ENCODE measurements at places on chromosomes 5 and 9.

DNA sequence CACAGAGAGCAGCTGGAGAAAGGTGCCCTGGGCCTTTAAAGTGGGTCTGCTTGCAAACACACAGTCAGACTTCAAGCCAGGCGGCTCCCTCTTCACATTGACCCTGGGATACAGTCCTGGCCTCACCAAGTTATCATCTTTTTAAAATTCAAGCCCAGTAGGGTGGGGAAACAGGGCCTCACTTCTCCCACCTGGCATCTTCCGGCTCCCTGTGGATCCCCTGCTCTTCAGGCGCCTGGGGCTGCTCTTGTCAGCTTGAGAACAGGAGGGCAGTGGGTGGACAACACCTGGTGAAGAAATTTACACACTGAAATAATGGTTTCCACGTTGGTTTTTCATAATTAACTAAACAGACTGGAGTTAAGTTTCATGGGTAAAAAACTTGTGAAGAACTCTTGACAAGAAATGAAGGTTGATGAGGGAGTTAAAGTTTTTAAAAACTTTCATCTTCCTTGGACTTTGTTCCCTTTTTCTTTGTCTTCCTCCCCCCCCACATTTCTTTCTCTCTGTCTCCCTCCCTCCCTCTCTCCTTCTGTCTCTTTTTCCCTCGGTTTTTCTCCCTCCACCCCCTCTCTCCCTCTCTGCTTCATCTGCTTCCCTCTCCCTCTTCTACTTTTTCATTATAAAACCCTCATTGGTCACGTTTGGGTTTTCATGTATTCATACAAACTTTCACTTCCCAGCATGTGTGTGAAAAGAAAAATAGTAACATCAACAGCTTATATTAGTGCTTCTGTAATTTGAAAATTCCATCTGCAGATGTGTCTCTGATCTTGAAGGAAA, 219.6 kb downstream of the DMRT2 start:
- no peak for DNase-seq

DNA sequence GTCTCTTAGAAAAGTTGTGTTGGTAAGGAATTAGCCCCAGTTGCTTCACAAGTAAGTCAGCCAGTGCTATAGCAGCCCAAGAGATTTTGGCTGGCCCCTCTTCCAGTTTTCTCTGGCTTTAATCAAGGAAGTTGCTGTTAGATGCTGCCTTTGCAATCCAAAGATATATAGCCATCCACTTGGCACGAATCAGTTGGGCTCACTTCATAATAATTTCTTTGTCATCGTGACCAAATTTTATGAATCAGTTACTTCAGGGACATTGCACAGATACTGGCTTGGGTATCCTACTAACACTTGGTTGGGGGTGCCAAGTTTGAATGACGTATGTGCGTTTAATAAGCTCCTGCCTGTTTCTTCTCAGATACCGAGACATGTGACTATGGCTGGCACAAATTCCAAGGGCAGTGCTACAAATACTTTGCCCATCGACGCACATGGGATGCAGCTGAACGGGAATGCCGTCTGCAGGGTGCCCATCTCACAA, 81.5 kb downstream of the VCAN start:
- DNase-seq, result no peak

DNA sequence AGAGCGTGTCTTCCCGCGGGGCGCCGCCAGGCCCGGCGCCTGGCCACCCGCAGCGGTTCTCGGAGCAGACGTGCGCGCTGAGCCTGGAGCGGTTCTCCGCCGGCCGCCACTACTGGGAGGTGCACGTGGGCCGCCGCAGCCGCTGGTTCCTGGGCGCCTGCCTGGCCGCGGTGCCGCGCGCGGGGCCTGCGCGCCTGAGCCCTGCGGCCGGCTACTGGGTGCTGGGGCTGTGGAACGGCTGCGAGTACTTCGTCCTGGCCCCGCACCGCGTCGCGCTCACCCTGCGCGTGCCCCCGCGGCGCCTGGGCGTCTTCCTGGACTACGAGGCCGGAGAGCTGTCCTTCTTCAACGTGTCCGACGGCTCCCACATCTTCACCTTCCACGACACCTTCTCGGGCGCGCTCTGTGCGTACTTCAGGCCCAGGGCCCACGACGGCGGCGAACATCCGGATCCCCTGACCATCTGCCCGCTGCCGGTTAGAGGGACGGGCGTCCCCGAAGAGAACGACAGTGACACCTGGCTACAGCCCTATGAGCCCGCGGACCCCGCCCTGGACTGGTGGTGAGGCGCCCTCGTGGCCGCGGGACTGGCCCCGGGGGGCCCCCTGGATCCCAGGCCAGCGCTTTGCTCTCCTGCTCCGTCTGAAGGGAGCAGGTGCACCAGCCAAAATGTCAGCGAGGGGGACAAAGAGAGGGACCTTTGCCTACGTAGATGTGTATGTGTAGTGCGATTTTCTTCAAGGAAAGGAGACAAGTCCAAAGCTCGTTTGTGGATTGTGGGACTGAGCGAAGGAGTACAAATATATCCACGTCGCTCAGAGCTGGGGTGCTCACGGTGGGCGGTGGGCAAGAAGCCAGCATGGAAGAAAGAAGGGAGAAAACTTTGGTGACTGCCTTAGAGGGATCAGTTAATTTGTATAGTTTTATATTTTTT, 19.5 kb downstream of the BTNL9 start:
- no peak for DNase-seq

DNA sequence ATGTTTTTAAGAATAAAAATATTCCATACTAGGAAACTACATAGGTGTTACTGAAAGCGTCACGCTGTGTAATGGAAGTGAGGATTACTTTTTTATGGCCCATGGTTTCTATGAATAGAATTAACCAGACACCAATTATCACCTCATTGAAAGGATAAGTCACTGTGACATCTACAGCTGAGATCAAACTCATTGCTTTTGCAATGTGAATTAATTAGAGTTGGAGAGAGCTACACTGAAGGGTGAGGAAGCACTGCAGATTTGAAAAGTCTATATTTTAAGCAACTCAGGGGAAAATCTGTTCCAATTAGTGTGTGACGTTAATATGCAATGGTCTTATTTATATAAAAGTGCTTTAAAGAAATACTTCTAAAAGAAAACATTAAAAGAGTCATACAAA, 1300.1 kb upstream of the DMAC1 start:
- no peak for DNase-seq

DNA sequence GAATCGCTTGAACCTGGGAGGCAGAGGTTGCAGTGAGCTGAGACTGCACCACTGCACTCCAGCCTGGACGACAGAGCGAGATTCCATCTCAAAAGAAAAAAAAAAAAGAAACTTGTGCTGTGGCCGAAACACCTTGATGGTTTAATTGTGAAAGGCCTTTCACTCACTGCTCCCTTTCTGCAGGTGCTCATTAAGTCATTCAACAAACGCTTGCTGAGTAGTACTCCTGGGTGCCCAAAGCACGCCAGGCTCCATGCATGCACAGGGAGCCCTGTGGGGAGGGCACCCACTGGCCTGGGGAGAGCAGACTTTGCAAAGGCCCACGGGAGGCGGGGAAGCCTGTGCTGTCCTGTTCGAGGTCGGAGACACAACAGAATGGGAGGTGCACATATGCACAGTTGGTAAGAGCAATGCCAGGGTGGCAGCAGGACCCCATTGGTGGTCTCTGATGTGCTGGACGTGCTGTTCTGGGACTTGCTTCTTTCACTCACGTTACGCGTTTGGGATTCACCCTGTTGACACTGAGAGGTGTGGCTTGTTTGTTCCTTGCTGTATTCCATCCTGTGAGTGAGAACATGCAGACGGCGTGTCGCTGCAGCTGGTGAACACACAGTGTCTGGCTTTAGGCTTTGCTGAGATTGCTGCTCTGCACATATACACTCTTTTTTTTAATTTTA, 3.0 kb upstream of the ENTPD2 start:
- no peak for DNase-seq

GRCh38 chr5:39517800-39518199, 93.0 kb upstream of the DAB2 start:
- no peak for DNase-seq

- no peak for DNase-seq
Measured at GRCh38 chr9:91285729-91286353, 75.9 kb downstream of the AUH start.

DNA sequence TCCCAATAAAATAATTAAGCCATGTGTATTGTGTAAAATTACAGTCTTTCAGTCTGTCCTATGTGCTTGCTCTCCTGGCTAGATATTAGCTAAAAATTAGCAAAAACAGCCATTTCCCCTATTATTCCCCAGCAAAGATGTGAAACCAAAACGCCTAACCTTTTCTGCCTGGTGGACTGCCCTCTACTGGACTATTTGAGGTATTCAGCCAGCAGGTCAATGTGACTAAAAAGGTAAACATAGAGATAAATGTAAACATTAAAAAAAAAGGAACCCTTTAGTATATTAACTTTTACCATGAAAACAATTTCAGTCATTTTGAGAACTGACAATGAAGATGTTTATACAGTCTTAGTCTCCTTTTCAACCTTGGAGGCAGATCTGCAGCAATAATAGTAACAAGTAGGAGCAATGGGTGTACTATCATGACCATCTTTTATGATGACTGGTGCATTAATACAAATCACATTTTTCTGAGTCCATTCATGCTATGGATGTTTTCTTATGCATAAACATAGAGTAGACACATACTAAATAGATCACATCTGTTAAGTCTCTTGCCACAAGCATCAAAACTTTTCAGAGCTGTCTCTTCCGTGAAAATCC, 10.1 kb downstream of the ATG12 start:
- DNase-seq, result no peak

DNA sequence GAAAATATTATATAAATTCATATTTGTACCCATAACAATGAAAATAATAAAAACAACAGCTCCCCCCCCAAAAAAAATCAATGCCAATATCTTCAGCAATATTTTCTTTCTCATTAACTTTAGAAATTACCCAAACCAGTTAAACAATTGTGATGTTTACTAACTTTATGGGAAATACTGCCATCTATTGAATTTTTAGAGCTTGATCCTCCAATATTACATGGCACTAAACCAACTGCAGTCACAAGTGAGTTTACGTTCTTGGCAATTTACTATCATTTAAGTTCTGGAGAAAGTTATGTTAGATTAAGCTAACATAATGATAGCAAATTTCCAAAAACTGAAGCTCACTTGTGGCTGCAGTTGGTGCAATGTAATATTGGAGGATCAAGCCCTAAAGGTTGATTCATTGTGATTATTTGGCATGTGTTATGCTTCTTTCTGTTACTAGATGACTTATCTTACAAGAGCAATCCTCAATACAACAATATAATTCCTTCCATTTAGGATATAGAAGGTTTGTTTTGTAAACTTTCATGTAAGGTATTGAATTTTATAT, 379.5 kb downstream of the CDH18 start:
- DNase-seq, result no peak

DNA sequence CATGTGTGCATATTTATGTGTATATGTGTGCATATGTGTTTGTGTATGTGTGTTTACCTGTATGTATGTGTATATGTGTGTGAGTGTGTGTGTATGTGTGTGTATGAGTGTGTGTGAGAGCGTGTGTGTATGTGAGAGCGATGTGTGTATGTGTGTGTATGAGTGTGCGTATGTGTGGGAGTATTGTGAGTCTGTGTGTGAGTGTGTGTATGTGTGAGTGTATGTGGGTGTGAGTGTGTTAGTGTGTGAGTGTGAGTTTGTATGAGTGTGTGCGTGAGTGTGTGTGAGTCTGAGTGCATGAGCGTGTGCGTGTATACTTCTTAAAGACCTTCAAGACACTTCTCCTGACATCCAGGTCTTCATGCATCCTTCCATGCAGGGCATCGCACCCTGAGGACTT, 49.6 kb downstream of the CFAP77 start:
- DNase-seq, result no peak

DNA sequence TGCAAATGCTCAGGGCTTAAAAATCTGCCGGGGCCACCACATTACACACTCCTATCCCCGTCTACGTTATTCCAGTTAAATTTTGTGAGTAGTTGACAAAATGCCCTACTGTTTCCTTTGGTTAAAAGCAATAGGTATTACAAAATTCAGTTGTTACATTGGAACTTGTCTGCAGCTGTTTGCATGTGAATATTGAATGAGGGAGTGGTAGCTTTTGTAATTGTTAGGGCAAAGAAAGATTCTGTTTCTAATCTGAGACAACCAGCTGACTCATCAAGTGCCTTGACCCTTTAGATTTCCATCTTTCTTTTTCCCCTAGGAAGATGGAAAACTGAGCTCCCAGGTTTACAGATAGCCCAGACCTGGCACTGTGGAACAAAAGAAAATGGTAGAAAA, 30.2 kb downstream of the MAML1 start:
- DNase-seq, result no peak

GRCh38 chr5:93603078-93603792, 20.2 kb downstream of the NR2F1 start:
- DNase-seq, result no peak

GRCh38 chr9:80968611-80969010, 720.7 kb downstream of the TLE1 start:
- DNase-seq, result no peak

- no peak for DNase-seq
Measured at GRCh38 chr5:147898875-147899401, 7.4 kb downstream of the C5orf46 start.

DNA sequence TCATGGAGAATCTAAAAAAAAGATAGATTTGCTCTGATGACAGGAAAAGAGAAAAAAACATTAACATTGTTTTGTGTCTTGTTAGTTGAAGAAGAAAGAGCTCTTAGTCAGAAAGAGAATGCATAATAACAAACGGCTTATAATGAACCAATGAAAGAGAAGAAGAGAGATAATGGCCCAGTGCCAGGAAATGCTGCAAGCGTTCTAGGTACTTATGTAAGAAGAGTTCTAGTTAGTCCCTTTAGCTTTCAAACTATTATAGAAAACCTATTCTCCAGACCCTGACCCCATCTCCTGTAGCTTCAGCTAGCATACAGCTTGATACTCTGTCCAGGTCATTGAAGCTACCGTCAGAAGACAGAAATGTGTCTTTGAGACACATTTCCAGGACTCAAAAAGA, 70.2 kb downstream of the FBXL17 start:
- no peak for DNase-seq

GRCh38 chr5:17279487-17279886, 62.1 kb downstream of the BASP1 start:
- DNase-seq, result no peak

DNA sequence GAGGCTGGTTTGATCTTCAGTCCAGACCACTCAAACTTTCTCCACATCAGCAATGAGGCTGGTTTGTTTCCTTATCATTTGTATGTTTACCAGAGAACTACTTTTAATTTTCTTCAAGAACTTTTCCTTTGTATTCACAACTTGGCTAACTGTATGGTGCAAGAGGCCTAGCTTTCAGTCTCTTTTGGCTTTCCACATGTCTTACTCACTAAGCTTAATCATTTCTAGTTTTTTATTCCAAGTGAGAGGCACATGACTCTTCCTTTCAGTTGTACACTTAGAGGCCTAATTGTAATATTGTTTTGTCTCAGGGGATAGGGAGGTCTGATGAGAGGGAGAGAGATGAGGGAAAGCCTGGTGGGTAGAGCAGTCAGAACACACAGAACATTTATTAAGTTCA, 554.0 kb upstream of the ARRDC3 start:
- DNase-seq, result no peak

- no peak for DNase-seq
Measured at GRCh38 chr5:79975422-79975821, 15.6 kb downstream of the MTX3 start.

All from esophagus squamous epithelium (tissue), 5 donors.